ENCODE measurements at places on chromosomes 2 and 18.

DNA sequence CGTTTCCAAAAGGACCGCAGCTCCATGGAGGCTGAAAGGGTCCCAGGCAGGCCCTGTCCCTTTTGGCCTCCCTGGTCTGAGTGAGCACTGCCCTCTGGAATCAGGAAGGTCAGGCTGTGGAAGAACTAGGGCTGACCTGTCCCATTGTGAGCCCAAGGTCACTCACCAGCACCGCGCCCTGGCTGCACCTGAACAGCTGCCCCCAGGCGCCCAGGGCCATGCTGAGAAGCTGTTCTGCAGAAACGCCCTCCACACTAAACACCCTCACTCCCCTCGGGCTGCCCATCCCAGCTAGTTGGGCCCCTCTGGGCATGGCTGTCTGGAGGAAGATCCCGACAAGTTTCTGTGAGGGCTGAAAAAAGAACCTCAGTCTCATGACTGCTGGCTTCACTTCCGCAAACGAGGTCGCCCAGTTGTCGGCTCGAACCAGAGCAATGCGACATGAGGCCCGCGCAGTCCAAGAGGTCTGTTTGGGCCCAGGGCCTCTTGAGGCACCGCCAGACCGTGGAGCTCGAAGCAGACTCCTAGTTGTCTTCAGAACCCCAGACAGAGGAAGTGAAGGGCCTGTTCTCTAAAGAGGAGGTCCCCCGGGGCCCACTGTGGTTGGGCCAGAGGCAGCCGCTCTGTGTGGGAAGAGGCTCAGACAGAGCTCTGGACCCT lies 64.4 kb downstream of the INPP5D start:
- DNase-seq: no peak

DNA sequence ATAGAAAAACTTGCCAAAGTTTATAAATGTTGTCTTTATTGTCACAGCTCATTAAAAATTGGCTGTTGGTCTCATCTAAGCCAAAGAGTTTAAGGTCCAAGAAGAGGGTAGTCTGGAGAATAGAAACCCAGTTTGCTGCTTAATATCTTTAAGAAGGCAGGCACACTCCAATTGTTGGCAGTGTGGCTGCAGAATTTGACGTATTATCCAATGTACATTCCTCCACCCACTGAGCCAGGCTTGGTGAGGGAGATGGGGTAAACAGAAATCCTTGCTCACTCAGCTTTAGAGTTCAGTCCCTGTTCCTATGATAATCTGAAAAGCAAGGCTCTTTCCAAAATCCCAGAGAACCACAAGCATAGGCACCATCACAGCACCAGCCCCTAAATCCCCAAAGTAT lies 10.7 kb upstream of the ADD2 start:
- no peak for DNase-seq

DNA sequence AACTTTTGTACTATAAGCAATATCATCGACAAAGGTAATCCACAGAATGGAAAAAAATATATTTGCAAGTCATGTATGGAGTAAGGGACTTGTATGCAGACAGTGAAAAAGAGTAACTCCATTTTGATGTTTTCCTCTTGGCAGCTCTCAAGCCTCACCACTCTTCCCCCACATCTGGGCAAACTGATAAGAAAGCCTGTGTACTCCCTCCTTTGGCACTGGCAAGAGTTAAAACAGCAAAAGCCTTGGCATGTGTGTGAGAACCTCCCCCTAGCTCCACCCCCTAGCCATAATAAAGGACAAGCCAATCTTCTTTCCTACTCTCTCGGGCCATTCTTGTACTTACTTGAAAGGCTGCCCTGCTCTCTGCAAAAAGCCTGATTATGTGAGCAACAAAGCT lies 335.2 kb downstream of the LRATD1 start:
- no peak for DNase-seq

- no peak for DNase-seq
Observed at GRCh38 chr2:238225911-238226697, 13.7 kb downstream of the HES6 start.

DNA sequence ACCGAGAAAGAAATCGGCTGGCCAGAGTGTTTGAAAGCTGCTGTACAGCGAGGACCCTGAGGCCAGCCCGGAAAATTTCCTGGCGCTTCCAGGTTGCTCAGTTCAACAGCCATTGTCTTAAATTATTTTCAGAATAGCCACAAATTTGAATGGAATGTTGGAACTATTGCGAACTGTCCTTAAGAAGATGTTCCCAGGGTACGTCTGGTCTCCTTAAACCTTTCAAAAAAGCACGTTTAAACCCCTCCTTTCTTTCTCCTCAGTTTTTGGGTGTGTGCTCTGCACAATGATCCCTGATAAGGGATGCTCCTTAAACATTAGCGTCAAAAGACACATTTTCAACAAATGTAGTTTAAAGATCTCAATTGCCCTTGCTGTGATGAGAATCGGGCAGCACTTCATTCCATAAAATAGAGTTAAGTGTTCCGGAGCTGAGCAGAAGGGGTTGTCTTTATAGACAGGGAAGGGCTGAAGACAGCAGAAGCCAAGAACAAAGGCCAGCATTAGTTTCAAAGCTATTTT lies 14.5 kb upstream of the LPIN2 start:
- no peak for DNase-seq

DNA sequence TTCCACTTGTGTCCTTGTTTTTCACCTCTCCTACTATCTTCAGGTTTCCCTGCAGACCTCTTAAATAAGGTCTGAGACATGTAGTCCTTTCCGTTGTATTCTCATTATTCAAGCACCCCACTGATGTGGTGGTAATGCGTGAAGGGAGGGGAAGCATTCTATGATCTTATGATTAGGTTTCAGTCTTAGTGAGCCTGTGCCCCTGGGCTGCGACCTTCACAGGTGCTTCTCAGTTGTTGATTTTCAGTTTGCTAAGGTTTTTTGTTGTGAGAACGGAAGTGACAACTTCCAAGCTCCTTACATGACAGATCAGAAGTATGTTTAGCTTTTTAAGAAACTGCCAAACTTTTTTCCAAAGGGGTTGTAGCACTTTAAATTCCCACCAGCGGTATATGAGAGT lies 41.3 kb downstream of the VPS54 start:
- DNase-seq: no peak

DNA sequence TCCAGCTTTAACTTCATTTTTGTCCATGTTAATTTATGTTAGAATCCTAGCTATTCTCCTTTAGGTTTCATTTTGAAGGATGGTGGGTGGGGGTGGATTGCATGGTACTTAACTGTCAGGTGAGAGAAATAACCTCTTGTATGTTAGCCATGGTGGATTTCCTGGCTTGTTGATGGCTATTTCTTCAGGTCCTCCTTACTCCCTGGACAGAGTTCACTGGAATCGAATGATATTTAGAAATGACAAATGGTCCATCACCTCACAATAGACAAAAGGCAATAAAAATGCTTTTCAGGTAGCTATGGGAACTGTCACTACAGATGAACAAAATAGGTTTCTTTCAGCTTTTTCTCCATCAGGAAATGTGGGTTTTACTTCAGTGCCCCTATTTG lies 91.7 kb downstream of the EML6 start:
- DNase-seq: no peak

DNA sequence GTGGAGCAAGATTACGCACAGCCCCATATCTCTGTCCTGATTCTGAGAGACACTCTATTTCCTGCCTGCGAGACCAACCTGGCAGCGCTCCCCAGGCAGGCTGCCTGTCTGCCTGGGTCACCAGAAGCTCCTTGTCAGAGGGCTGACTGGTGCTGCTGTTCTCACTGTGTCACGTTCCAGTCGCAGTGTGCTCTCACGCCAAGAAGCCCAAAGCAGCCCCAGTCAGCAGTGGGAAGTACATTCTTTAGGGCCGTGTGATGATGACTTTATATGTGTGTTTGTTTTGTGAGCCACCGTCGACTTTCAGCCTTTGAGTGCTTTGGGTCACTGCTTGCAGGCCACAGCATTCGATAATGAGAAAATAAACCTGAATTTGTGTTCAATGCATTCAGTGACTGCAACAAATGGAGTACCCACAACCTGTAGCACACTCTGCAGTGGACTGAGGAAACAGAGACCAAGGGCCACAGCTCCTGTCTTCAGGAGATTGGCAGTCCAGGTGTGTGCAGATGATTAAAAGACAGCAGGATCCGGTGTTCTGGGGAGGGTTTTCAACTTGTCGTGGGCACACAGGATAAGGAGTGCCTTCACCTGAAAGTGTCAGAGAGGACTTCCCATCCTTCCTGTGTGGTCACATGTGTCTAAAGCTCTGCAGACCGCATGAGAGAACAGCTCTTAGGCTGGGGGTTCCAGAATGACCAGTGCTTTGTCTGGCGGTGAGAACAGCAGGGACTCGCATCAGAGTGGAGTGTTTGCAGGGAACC lies 4.8 kb downstream of the TNFRSF11A start:
- no peak for DNase-seq

DNA sequence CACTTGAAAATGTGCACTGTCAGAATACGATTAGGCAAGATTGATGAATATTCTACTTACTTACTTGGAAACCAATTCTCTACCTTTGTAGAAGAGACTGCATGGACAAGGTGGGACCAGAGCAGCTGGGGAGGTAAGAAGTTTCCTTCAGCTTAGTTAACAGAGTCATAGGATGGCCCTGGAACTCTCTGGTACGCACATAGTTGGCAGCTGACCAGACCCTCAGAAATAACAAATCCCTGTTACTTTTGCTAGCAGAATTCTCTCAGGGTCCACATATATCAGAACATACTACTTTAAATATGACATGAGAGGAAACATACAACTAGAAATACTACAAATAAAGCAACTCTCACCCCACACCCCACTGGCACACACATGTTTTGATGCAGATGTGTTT lies 24.8 kb upstream of the STAT1 start:
- DNase-seq: no peak

- no peak for DNase-seq
Observed at GRCh38 chr2:220779931-220780330, 792.2 kb downstream of the EPHA4 start.
